T follicular helper cell (primary cell): ENCODE measurements at places on chromosomes 1 and 21.

GRCh38 chr1:159979257-159979656 lies 25.2 kb upstream of the SLAMF9 start:
- DNase-seq: no peak

DNA sequence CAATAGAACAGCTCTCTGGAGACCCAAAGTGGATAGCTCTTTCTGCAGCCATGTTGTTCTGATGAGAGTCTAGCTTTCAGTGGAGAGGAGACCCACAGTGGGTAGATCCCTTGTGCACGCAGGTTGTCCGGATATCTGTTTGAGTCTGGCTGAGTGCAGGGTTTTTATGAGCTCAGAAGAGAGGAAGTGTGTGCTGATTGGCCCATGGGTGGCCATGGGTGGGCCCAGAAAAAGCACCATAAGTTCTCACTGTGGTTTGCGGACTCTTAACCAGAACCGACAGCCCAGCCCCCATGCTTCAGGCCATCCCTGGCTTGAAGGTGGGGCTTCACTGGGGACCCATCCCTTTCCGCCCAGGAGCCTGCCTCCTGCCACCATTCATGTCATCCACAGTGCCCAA lies 17.0 kb downstream of the FAM20B start:
- no peak for DNase-seq

DNA sequence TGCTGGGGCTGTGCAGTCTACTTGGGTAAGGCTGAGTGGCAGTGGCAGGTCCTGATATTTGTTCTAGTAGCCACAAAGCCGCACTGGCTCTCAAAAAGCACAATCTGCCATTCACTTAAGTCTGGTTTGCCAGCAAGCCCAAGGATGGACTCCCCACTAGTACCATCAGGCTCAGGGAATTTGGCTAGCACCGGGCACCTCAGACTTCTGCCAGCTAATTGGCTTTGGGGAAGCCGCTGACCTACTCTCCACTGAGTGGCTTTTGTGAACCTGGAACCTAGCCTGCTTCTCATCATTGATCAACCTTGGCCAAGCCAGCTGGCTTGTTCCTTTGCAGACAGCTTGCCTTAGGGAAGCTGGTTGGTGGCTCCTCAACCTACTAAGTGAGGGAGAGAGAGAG lies 83.1 kb downstream of the ESRRG start:
- no peak for DNase-seq

DNA sequence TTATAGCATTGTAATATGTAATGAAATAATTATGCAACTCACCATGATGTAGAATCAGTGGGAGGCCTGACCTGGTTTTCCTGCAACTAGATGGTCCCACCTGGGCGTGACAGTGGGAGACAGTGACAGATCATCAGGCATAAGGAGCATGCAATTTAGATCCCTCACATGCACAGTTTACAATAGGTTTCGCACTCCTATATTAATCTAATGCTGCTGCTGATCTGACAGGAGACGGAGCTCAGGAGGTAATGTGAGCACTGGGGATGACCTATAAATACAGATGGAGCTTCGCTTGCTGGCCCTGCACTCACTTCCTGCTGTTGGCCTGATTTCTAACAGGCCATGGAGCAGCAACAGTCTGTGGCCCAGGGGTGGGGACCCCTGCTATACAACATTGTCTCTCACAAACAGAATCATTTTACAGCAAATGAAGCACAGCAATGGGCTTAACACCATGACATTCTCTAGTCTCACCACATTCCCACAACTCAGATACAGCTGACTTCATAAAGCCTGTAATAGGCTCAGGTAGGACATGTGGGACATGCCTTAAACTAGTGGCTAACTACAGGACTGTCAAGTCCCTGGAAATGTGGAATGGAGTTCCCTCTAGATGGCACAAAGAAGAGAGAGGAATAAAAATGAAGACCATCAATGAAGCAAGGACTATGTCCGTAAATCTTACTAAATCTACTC lies 40.7 kb upstream of the SLC5A9 start:
- DNase-seq: no peak

- DNase-seq: no peak
Measured at GRCh38 chr1:205907794-205908193, 35.5 kb downstream of the SLC26A9 start.

GRCh38 chr1:78214334-78214733 lies 168.6 kb downstream of the GIPC2 start:
- DNase-seq: no peak

- DNase-seq: no peak
Measured at GRCh38 chr1:230985711-230986110, 6.8 kb downstream of the ARV1 start.

GRCh38 chr21:33360281-33360680 lies 35.5 kb downstream of the IFNAR1 start:
- no peak for DNase-seq

DNA sequence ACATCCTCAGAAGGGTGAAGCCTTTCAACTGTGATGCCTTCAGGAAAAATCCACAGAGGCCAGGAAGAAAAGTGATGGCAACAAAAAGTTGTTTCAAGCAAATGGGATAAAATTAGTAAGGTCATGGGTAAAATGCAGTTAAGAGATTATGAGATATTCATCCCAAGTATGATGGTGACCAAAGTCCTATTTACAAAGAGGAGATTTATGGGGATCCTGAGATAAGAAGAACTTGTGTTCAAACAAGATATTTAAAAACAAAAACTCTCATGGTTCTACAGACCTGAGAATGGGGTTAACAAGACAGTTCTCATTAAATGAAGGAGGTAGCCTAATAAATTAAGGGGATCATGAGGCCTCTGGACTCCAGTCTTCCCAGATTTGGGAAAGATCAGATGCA lies 184.4 kb downstream of the FCRL5 start:
- no peak for DNase-seq

DNA sequence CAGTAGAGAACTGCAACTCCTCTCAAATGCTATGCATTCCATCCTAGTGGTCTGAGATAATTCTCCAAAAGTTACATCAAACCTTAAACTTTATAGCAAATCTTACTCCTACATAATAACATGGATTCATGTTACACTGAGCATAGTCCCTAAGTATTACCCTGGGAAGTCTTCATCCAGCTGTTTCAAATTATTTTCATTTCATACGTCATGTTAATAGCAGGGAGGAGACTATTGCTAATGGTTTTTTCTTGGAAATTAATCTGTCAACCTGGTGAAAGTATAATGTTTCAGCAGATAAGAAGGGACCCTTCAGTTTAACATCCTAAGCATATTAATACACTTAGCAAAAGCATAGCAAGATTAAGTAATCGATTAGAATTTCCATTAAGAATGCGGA lies 318.1 kb downstream of the USP25 start:
- no peak for DNase-seq

DNA sequence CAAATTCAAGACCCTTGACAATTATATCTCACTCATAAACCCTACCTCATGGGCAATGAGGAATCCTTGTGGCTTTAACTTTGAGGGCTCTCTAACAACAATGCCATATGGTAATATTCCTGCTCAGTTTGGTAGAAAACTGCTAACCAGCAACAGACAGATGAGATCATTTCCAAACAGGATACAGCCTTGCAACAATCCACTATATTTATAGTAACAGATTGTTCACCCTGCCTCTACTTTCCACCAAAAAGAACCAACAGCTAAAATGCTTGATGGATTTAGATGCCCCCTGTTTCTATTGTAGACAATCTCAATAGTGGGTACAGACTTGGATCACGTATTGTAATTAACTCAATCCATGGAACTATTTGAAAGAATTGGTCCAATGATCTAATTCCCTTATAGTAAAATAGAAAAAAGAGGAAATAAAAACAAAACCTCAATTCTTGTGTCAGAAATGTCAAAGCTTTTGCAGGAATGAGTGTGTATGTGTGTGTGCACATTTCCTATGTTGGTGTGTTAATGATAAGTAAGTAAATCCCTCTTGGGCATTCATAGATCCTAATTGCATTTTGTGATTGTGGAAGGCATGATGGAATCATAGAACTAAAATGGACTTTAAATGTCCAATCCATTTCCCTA lies 100.0 kb upstream of the EDEM3 start:
- no peak for DNase-seq

DNA sequence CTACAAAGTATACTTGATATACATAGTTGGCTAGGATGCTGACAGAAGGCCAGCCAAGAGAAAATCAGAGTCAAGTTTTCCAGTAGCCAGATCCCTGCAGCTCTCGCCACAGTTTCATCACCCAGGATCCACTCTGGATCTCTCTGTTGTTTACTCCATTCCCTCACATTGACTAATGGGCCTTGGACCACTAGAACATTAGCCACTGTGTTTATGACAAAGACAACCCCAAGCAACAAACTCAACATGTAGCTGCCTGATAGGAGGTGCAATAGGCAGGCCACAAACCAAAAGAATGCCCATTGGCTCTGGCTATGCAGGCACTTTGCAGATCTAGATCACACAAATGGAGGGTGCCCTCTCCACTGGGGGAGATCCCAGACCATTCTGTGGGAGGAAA lies 44.2 kb downstream of the ARHGEF11 start:
- no peak for DNase-seq

GRCh38 chr1:233627823-233628222 lies 13.9 kb downstream of the KCNK1 start:
- no peak for DNase-seq

- DNase-seq: no peak
Measured at GRCh38 chr1:38310079-38310478, 263.5 kb upstream of the POU3F1 start.

DNA sequence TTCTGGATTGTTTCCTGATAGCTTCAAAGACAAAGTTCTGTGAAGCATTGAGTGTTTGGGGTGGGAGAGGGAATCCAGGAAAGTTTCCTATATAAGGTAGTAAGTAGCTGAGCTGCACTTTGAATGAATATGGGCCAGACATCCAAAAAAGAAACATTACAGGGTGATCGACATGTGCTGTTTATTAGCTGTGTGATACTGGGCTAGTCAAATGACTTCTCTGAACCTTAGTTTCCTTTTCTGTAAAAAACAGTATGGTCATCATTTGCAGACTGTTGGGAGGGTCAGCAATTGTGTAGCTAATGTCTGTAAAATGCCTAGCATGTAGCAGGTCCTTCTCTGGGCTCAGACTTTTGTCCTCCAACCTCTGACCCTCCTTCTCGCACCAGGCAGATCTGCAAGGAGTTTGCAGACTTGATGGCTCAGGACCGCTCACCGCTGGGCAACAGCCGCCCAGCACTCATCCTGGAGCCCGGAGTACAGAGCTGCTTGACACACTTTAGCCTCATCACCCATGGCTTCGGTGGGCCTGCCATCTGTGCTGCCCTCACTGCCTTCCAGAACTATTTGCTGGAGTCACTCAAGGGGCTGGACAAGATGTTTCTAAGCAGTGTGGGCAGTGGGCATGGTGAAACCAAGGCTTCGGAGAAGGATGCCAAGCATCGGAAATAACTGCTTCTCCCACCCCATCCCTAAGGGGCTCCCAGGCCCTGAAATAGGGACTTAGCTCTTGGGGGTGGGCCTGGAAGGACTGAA lies 21.1 kb downstream of the TFAP2E start:
- no peak for DNase-seq

- DNase-seq: no peak
Measured at GRCh38 chr1:30798389-30799232, 41.0 kb upstream of the LAPTM5 start.

DNA sequence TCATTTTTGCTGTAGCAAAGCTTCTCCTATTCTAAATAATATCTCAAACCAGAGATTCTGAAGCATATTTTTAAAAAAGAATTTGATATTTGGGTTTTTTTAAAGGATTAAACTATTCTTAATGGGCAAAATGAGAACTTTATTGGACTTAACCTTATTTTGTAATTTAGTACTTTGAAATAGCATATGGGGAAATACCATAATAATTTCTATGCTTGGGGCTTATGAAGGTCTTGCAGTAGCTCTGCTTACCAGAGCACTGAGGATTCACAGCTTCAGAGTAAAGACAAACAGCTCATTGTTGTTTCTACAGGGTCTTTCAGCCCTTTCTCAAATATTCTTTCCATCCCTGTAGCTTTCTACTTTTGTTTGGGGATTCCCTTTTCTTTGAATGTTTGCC lies 111.2 kb upstream of the ZNF648 start:
- no peak for DNase-seq

DNA sequence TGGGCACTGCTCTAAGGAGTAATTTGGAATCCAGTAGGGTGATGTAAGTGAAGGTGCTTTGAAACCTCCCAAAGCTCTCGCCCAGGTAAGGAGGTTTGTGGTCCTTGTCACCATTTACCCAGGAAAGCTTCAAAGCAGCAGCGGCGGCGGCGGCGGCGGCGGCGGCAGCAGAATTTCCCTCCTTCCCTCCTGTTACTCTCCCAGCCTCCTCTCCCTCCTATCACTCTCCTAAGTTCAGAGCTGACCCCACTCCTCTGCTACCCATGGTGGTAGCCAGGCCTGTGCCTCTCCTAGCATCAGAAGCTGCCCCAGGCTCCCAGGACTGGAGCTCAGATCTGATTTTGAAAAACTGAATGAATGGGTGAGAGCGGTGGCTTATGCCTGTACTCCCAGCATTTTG lies 60.7 kb downstream of the ACBD3 start:
- DNase-seq: no peak

- DNase-seq: no peak
Measured at GRCh38 chr1:8395433-8395866, 77.5 kb downstream of the SLC45A1 start.

DNA sequence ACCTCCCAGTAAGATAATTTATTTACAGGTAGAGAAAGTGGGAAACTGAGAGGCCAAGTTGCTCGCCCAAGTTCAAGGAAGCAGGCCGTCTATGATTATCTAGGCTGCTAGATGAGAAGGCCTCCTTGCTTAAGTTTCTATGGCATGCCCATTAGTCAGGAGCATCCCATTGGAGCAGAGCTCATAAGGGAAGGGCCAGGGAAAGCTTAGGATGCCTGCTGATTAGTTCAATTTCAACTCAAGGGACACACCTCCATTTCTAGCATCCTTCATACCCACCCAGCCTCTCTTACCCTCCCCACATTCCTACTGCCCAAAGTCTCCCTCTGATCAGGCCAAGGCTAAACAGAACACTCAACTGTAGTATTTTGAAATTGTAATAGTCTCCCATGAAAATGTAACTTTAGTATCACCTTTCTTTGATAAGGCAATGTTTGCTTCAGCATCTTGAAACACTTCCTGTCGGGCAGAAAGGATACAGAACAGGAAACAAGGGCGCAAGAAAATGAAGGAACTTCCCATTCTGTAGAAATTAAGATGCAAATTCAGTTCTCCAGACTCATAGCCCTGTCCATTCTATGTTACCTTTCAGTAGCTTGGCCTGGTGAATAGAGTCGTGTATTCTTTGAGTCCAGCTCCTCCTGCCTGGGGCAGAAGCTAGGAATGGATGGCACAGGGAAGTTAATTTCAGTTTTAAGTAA lies 46.3 kb upstream of the TARBP1 start:
- no peak for DNase-seq

- no peak for DNase-seq
Measured at GRCh38 chr1:9901148-9902059, 8.7 kb downstream of the CTNNBIP1 start.

- DNase-seq: no peak
Measured at GRCh38 chr1:161121834-161122233, 3.9 kb downstream of the NIT1 start.

GRCh38 chr1:231226156-231226555 lies 14.9 kb upstream of the GNPAT start:
- no peak for DNase-seq

DNA sequence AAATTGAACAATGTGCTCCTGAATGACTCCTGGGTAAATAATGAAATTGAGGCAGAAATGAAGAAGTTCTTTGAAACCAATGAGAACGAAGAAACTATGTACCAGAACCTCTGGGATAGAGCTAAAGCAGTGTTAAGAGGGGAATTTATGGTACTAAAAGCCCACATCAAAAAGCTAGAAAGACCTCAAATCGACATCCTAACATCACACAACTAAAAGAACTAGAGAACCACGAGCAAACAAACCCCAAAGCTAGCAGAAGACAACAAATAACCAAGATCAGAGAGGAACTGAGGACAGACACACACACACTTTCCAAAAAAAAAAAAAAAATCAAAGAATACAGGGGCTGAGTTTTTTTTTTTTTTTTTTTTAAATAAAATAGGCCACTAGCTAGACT lies 564.2 kb downstream of the SMYD3 start:
- no peak for DNase-seq
